NCI-H2171 (cell line): ENCODE measurements at places on chromosomes 2 and 18.

- no peak for DNase-seq
These were observed 104.2 kb downstream of the SPTBN1 start for GRCh38 chr2:54560146-54560881.

GRCh38 chr2:104233591-104233990 lies 620.3 kb upstream of the POU3F3 start:
- DNase-seq: no peak

GRCh38 chr18:74459889-74460288 lies 2.8 kb upstream of the DIPK1C start:
- no peak for DNase-seq

GRCh38 chr2:151410485-151410834 lies 758 bp downstream of the RIF1 start:
- peak; percentile 21 for DNase-seq

DNA sequence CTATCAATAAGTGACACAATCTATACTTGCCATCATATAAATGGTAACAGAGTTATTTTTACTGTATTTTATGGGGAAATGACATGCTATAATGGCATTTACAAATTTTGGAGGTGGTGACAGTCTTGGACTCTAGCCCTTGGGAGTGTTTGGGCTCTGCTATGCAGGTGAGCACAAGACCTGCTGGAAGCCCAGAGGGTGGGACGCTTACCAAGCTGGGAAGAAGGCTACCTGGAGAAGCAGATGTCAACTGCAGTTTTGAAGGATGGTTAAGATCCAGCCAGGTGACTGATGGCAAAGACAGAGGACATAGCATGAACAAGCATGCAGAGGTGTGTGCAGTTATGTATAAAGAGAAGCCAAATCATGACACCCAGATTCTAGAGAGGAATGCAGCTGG lies 346.9 kb downstream of the MYCN start:
- DNase-seq: no peak

GRCh38 chr2:215724146-215724545 lies 288.3 kb upstream of the FN1 start:
- DNase-seq: no peak

DNA sequence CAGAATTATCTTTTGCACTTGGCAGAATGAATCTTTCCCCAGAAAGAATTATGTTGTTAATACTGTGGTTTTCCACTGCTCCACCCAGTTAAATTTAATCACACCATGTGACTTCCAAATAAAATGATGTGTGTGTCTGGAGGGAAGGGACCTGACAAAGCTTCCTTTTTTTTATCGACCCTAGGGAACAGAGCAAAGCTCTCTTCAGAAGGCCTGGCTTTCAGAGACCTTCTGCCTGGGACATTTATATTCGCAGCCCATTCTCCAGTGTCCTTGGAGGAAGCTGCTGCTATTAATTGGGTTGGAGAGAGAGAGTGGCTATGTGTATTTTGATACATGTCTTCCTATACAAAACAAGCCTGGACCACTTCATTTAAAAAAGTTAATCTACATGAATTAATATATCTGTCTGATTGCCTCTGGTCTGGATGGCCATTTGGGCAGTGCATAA lies 233.7 kb downstream of the PRKCE start:
- peak; percentile 23 for DNase-seq

DNA sequence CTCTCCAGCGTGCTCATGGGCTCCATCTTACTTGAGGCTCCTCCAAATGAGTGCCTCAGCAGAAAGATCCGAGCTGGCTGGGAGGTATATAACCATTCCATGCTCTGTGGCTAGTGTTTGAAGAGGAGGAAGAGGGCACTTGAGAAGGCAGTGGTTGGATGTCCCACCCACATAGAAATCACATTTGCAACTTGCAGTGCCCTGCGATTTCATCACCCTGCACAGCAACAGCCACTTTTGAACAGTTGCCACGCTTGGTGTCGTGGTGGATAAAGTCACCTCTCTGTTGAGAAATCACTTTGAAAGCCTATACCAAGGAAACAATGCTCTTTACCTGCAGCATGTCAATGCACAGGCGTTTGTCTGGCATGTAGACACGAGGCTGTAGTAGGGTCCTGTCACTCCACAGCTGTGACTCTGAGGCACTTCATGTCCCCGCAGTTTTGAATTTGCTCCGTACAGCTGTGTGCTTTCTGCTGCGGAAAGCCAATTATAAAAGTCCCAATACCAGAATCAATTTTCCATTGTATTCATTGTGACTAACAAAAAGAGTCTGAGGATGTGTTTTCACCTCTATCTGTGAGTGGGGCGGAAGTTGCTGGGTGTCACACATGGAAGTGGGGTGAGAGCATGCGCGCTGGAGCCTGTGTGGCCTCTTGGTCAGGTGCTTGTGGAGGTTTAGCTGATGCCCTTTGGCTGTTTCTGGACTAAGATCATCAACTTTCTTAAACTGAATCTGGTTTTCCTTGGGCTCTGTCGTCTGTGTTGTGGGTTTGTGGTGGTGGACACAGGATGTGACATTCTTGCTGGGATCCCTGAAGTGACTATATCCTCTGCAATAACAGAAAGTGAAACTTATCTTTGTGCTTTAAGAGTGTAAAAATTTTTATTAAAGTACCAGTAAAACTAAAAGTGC lies 2.8 kb downstream of the CNDP2 start:
- no peak for DNase-seq

DNA sequence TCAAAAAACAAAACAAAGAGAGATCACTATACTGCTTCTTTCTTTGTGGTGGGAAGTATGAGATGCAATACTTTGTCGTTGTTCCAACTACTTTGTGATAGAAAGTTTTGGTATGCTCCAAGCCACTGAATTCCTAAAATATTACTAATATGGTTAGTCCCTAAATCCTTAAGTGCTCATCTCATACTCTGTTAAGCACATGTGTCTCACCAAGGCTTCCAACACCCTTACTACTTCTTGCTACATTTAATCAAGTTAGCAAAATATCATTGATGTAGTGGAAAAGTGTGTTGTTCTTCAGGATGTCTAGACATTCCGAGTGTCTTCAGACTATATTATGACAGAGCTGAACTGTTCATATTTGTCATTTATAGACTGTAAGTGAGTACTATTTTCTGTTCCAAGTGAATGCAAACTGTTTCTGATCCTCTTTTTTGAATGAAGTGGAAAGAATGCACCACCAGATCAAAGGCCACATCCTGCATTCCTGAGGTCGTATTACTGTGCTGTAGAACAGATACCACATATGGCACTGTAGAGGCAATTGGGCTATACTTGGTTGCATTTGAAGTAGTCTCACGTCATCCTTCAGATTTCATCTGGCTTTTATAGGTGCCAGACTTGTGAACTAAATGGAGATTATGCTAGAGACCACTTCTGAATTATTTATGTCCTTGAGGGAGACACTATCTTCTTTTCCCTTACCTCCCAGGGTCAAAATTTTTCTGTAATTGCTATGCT lies 298.4 kb upstream of the ZNF521 start:
- DNase-seq: no peak

- no peak for DNase-seq
These were observed 152.5 kb upstream of the POU3F3 start for GRCh38 chr2:104701411-104701911.

GRCh38 chr2:132374551-132374950 lies 42.1 kb upstream of the GPR39 start:
- DNase-seq: no peak

DNA sequence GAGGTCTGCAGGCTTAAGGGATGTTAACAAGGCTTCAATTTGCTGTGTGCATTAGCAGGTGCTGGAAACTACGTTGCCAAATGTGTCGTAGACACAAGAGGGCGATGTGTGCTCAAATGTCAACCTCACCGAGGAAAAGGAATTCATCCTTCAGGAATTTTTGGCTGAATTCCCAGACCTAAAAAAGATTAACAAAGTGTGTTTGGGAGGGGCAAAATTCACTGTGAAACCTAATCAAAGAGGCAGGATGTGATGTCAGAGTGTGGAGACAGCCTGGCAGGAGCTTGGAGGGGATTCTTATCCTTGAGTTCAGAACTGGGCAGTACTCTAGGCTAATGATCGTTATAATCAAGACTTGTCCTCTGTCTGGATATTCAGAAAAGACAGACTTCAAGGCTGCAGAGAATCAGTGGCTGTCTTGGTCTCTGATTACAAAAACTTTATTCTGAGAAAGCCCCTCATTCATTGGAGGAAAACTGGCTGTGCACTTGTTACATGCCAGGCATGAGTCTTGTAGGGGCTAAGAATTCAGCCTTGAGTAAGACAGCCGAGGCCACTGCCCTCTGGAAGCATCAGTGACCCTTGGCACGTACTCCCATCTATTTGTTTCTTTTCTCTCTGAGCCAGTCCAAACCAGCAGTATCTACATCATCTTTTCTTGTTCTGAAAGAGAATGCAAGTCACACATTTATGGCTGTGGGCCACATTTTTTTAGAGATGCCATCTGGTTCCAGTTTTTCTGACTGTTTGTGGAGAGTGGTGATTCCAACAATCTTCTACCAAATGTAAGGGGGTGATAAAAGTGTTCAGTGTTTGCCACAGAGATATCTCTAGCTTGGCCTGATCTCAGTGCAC lies 18.7 kb upstream of the SCYGR1 start:
- peak; percentile 63 for DNase-seq

- DNase-seq: no peak
These were observed 65.2 kb upstream of the SLC35G4 start for GRCh38 chr18:11544060-11544633.

- no peak for DNase-seq
These were observed 2.0 kb downstream of the NAGK start for GRCh38 chr2:71070294-71071093.
